ENCODE measurements at places on chromosomes 5 and 9.

DNA sequence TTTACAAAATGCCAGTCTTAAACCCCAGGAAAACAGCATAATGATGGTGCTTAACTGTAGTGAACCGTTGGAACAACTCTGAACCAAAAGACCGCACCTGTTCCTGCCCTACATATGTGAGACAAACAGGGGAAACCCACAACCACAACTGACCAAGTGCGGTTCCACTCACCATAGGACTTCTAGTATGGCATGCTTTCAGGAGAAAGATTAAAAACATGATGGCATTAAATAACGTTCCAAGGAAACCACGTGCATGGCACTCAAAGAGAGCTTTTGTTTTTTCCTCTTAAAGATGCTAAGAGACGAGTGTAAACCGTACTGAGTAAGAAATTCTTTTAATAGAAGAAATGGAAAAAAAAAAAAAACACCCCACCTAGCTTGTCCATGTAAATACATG, 119.8 kb downstream of the SSBP2 start:
- DNase-seq, result no peak

- DNase-seq, result no peak
Observed at GRCh38 chr5:150059623-150060022, 26.7 kb downstream of the CSF1R start.

- no peak for DNase-seq
Observed at GRCh38 chr9:6271508-6272228, 56.1 kb downstream of the IL33 start.

DNA sequence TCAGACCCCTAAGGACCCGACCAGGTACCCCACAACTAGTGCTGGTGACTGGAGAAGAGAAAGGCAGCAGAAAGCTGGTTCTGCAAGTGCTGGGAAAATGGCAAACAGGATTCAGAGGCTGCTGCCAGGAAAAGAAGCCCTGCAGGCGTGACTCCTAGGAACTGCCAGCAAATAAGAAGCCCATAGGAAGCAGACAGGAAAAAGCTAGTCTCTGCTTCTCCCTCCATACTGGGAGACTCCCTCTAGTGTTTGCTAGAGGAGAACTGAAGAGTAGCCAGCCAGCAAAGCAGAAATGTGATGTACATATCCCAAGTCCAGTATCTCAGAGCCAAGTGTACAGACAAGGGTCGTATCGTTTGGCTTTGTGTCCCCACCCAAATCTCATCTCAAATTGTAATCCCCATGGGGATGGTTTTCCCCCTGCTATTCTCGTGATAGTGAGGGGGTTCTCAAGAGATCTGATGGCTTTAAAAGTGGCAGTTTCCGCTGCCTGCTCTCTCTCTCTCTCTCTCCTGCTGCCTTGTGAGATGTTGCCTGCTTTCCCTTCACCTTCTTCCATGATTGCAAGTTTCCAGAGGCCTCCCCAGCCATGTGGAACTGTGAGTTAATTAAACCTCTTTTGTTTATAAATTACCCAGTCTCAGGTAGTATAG, 38.1 kb upstream of the TUSC1 start:
- no peak for DNase-seq

- no peak for DNase-seq
Observed at GRCh38 chr5:11432116-11432515, 472.1 kb downstream of the CTNND2 start.

GRCh38 chr5:177968661-177969211, 27.3 kb downstream of the PROP1 start:
- no peak for DNase-seq

- DNase-seq, result no peak
Observed at GRCh38 chr5:113005454-113005853, 28.9 kb downstream of the DCP2 start.

DNA sequence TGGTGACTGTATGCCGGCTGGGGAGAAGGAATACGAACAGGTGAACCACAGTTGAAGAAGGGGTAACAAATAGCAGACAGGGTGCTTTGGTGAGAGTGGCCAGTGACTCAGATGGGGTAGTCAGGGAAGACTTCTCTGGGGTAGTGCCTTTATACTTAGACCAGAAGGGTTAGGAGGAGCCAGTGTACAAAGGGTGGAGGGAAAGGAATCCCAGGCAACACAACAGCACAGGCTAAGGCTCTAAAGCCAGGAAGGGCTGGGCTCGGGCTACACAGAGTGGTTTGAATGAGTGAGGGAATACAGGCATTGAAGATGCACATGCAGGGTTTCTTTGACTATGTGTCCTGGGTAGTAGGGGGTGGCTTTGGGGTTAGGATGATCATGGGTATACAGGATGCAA, 70.6 kb upstream of the CXCL14 start:
- no peak for DNase-seq

DNA sequence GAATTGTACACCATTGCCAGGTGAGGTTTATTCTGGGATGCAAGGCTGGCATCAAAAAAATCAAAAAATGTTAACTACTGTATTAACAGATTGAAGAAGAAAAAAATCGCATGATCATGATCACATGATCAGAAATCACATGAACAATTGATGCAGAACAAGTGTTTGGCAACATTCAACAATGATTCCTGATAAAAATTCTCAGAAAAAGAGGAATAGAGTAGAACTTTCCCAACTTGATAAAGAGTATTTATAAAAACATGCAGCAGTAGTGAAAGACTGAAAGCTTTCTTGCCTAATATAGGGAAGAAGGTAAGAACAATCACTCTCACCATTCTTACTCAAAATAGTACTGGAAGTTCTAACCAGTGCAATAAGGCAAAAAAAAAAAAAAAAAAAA, 16.4 kb downstream of the SLCO4C1 start:
- DNase-seq, result no peak

DNA sequence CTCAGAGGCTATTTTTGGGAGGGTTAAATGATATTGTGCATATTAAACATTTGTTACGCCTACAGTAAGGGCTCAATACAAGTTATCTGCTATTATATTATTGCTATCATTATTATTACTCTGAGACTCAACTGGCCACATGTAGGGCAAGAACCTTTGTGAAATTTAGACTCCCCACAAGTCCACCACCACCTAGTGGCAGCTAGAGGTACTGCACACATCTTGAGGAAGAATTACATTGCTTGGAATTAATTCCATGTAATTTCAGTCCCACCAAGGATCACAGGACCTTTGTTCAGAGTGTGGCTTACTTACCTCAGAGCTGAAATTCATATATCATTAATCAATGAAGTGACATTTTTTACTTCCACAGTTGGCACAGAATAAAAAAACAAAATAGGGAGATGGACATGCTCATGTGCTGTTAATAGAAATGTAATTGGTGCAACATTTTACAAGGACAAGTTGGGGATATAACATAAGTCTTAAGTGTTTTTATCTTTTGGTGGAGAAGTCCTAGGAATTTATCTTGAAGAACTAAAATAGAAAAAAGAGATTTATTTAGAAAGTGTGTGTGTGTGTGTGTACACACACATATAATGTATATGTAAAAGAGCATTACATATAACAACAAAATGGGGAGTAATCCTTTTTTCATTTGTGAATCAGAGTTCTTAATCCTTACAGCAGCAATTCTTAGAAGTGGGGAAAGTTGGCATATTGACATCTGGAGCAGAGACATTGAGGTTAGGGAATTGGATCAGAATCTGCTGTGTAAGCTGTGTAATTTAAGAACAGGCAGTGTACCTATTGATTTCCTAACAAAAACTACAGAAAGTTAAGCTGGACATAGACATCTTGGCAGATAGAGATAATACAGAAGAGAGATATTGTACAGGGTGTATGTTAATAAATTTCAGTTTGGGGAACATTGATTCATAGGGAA, 11.2 kb downstream of the MSANTD3 start:
- DNase-seq, result peak; percentile 43

DNA sequence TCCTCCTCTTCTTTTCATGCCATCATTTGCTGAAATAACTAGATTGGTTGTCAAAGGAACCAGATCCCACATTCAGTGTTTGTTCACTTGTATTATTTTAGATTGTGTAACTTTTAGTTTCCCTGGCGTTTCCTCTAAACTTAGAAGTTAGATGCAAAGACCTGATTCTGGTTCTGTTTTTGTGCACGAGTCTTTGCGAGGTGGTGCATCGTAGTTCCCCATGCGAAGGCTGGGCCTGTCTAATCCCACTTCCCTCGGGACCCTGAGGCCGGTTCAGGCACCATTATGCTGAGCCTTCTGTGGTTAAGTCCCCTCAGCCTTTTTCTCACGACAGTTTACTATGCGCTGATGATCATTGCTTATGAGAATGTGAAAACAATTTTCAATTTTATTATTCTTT, 219.1 kb upstream of the OTULINL start:
- no peak for DNase-seq

DNA sequence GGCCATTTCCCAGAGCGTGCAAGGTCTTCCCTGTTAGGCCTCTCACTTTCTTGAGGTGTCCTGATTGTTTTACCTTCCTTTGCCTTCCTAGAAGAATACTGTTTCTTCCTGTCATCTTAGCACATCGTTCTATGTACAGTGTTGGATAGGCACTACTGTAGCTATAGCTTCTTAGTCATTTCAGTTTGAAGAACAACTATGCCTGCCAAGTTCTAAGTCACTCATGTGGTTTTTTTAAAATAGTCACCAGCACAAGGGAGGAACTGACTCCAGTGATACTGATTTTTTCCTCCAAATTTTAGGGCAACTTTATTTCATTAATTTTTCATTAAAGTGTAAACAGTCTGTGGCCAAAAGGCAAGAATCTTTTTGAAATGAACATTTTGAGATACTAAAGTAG, 122.4 kb upstream of the NR5A1 start:
- DNase-seq, result no peak

DNA sequence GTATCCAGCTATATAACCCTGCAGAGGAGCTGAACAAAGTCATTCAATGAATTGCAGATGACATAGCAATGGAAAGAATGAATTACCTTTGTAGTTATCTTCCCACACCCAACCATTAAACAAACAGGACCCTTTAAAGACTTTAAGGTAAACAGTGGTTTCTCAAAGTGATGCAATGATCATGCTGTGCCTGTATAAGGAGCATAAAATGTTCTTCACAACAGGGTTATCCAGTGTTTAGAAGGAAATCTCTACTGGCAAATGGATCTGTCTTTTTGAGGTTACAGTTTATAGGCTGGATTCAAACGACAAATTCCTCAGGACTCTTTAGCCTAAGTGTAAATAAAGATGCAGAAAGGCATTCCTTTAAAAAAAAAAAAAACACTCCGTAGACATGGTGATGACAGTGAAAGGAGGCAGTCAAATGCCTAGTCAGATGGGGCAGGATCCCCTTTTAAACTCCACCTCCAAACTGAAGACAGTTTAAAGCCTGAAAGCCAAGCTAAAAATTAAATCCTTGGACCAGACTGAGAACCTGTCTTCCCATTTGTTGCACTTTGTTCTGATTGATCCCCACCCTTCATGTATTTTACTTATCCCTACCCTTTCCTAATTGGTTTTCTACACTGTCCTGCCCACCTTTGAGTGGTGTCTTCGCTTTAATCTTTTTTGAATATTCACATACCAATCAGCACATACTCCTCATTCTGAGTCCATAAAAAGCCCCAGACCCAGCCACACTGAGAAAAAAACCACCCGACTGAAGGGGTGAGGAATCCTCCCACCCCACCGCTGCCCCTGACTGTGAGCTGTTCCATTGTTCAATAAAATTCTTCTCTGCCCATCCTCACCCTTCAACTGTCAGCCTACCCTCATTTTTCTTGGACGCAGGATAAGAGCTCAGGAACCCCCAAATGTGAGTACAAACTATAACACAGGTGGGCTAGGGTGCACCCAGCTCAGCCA, 761.3 kb upstream of the DMAC1 start:
- no peak for DNase-seq

DNA sequence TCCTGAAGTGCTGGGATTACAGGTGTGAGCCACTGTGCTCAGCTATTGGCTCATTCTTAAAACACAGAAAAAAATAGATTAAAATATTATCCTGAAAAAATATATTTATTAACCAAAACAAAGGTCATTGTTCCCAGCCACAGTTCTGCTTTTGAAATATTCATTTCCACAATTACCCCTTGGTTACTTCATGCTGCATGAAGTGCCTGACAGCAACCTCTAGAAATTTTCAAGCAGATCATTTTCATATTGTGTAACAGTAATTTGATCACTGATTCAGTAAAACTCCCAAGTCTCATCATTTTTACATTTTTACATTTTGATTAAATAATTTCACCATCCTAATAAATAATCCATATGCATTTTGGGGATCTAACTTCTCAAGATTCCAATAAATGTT, 18.8 kb upstream of the GNAQ start:
- no peak for DNase-seq

GRCh38 chr5:179257176-179257682, 88.0 kb downstream of the ADAMTS2 start:
- DNase-seq, result no peak

DNA sequence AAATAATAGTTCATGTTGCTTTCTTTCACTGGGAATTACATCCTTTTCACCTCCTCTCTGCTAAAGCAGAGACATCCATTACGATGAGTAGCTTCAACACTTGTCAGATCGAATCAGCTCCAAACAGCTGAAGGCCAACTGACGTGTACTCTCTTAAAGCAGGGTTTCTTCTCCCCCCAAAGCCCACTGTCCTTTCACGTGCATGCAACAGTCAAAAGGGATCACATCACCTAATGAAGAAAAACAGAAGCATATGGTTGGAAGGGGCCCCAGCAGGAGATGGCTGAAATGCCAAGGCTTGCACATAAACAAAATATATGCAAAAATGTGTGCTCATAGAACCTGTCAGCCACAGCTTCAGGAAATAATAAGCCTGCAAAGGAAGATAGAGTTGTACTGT, 421.6 kb downstream of the ANXA1 start:
- no peak for DNase-seq

DNA sequence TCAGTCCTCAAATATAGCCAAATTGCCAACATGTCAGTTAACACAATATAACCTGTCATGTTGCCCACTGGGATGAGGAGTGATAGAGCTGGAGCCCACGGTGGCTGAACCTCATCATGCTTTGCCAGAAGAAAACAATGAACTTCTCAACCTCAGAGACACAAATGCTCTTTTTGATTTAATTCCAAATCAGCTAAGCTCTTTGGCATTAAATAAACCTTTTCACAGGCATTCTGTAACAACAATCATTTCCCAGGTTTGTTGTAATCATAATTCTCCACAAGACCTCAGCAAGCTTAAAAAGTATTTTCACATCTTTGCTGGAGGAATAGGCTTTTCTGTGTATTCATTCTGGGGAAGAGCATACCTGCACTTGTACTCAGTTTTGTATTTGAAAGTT, 830.9 kb downstream of the MAT2B start:
- no peak for DNase-seq

- no peak for DNase-seq
Observed at GRCh38 chr9:126337729-126338372, 11.2 kb downstream of the MVB12B start.

- no peak for DNase-seq
Observed at GRCh38 chr5:93967923-93968322, 226.5 kb upstream of the POU5F2 start.

- no peak for DNase-seq
Observed at GRCh38 chr9:99000476-99001395, 57.0 kb downstream of the COL15A1 start.

- DNase-seq, result no peak
Observed at GRCh38 chr9:136349546-136349945, 14.0 kb downstream of the DNLZ start.

- no peak for DNase-seq
Observed at GRCh38 chr5:66222455-66222854, 78.4 kb downstream of the SREK1 start.

Data from left renal cortex interstitium (tissue), 4 donors.